Naive B cell (primary cell): ENCODE measurements at places on chromosomes 16 and 17.
A peak's percentile ranks its signal among the peaks of the same experiment; 100 is the strongest.

DNA sequence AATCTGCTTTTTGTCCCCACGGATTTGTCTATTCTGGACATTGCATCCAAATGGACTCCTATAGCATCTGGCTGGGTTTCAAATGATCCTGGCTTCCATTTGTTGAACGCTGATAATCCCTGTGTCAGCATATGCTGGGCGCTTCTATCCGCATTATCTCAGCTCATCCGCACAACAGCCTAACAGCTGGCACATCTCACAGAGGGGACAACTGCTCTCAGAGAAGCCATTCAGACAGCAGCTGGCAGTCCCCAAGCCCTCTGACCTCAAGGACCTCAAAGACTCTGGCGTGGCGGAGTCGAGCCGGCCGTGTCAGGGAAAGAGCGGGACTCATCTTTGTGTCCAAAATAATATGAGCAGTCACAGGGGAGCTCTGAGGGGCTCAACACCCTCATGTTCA lies 82.3 kb downstream of the NT5M start:
- no peaks in the 10 kb centered on the region for H3K27me3 ChIP-seq
- no peak overlapping the region for H3K4me3 ChIP-seq
- H3K27ac ChIP-seq, result no peak overlapping the region
- no peak for DNase-seq

DNA sequence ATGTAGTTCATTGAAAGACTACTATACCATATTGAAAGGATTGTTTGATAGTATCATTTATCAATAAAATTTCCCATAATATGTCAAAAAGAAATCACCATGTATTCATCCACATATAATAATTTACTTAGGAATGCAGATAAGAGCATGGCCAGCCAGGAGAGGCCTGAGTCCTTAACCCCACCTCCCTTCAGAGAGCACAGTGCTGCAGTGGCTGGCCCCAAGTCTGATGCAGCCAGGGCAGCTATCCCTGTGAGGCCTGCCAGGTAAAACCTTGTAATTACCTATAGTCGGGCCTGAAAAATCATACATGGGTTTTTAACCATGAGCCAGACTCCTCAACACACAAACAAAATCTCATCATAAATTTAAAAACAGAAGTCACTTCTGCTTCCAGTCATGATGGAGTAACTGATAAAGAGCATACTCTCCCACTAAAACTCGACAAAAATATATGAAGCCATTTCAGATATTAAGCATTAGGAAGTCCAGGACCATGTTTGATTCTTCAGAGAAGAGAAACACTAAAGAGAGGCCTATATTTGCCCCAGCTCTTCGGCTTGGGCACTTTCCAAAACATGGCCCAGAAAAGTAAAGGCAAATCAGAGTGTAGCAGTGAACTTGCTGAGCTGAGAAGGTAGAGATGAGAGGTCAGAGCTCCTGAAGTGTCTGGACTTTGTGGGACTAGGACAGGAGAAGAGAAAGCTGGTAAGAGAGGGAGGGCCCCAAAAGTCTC lies 40.9 kb upstream of the CCNF start:
- H3K4me1 ChIP-seq, result no peaks in the 10 kb centered on the region
- no peak overlapping the region for H3K4me3 ChIP-seq
- H3K27me3 ChIP-seq, result peaks cover 18% of the 10 kb centered on the region
- H3K27ac ChIP-seq, result no peak overlapping the region

GRCh38 chr16:88472637-88473205 lies 19.6 kb downstream of the ZFPM1 start:
- H3K36me3 ChIP-seq, result no peaks in the 10 kb centered on the region
- H3K4me1 ChIP-seq, result peaks cover 29% of the 10 kb centered on the region
- no peak overlapping the region for H3K27ac ChIP-seq
- H3K27me3 ChIP-seq, result no peaks in the 10 kb centered on the region
- no peak for DNase-seq
- H3K4me3 ChIP-seq, result no peak overlapping the region

DNA sequence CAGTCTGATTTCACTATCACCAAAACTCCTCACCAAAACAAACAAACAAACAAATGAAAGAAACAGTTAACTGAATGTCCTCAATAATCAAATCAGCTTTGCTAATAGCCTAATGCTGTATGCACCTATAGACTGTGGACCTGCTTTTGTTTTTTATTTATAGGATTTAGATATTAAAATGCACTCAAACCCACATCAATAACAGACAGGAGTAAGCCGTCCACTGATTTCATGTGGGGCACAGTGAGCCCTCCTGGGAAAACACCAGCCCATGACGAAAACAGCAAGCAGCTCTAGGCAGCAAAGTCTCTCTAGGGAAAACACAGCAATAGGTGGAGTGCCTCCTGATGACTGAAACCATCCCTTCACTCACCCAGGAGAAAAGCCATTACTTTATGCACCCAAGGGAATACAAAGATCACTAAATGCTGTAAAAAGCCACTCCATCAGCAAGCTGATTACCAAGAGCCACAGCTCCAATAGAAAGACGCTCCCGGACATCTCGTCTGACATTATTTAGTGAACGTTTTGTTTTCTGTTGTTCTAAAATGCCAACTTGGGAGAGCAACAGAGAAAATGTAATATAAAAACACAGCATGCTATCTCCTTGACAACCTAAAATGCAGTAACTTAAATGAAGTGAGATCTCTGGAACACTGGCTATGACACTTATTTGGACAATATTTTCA lies 47.8 kb downstream of the ANKFY1 start:
- H3K36me3 ChIP-seq, result peaks cover 7% of the 10 kb centered on the region
- peaks cover 5% of the 10 kb centered on the region for H3K4me1 ChIP-seq
- H3K4me3 ChIP-seq, result no peak overlapping the region
- no peaks in the 10 kb centered on the region for H3K27me3 ChIP-seq

GRCh38 chr16:50696575-50697420 lies 3.4 kb downstream of the NOD2 start:
- H3K36me3 ChIP-seq, result peaks cover 10% of the 10 kb centered on the region
- peak overlapping the region; percentile 1 for H3K4me3 ChIP-seq
- no peak overlapping the region for H3K27ac ChIP-seq

DNA sequence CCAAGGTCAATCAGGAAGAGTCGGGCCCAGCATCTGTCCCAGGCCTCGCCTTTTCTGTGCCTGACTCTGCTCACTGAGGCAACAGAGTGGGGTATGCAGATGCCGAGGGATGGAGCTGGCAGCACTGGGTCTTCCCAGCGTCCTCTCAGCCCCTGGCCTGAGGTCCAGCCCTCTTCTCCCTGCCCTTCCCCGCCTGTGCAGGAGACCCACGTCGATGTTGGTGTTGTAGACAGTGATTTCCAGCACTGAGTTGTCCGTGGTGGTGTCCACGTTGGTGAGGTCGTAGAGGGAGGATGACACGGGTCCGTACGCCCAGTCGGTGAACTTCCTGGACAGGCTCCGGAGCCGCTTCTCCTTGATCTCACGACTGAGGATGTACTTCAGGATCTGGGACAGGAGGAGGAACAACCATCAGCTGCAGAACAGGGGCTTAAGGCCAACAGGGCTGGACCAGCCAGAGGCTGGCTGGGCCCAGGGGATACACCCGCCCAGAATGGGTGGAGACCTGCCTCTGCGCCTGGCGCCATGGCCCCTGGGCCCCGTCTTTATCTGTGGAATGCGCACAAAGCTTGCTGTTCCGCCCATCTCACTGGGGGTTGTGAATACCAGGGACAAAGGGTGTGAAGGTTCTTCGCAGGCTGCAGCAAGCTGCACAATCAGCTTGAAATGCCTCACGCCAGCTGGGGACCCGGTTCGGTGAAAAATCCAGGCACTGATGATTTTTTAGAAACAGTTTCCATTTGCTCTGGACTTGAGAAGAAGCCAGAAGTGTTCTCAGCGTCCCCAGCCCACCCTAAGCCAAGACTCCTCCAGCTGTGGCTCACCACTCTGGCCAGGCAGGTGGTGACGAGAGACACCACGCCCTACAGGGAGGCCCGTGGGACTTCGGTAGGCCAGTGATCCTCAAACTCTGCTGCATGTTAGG lies 27.5 kb downstream of the TRPV3 start:
- H3K4me1 ChIP-seq, result peaks cover 12% of the 10 kb centered on the region
- H3K27ac ChIP-seq, result no peak overlapping the region
- no peak overlapping the region for H3K4me3 ChIP-seq
- H3K27me3 ChIP-seq, result peaks cover 35% of the 10 kb centered on the region
- no peak for DNase-seq

GRCh38 chr17:55564081-55564480 lies 52.8 kb upstream of the SMIM36 start:
- no peak for DNase-seq
- no peak overlapping the region for H3K4me3 ChIP-seq
- peak overlapping the region; percentile 18 for H3K27ac ChIP-seq
- H3K27me3 ChIP-seq, result peaks cover 21% of the 10 kb centered on the region
- no peaks in the 10 kb centered on the region for H3K4me1 ChIP-seq

GRCh38 chr17:49859991-49860953 lies 12.4 kb upstream of the TAC4 start:
- peaks cover 53% of the 10 kb centered on the region for H3K27me3 ChIP-seq
- H3K4me1 ChIP-seq, result peaks cover 8% of the 10 kb centered on the region
- H3K36me3 ChIP-seq, result no peaks in the 10 kb centered on the region
- no peak for DNase-seq
- no peak overlapping the region for H3K4me3 ChIP-seq

GRCh38 chr16:2333231-2333630 lies 7.3 kb downstream of the ABCA3 start:
- no peaks in the 10 kb centered on the region for H3K36me3 ChIP-seq
- H3K4me1 ChIP-seq, result no peaks in the 10 kb centered on the region
- H3K27me3 ChIP-seq, result peaks cover 10% of the 10 kb centered on the region

DNA sequence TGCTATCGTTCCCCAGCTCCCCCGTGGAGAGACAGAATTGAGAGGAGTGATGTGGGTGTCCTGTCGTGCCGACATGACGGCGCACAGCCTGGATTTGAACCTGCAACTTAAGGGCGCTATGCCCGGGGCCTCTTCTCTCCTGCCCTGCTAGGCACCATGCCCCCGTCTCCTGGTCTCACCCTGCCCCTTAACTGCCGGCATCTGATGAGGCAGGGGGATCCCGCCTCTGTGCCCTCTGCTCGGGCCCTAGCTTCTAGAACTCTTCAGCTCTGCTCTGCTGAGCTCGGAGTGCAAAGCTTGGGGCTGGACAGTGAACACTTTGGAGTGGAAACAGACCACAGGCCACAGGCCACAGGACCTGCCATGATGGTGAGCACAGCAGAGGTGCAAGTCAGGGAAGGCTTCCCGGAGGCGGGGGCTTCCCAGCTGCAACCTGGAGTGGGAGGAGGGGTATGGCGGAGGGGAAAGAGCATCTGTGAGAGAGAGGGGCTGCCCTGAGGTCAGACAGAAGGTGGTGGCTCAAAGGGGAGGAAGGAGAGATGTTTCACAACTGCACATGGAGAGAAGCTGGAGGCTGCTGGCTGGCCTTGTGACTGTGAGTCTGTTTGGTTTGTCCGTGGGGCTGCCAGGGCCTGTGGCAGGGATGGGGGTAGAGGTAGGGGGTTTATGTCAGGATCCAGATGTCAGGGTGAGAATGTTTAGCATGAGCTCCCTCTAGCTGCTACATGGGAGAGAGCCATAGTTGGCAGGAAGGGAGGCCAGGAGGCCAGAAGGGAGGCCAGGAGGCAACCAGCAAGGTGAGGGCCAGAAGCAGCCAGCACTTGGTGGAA lies 107.8 kb downstream of the CRLF3 start:
- H3K36me3 ChIP-seq, result no peaks in the 10 kb centered on the region
- H3K27ac ChIP-seq, result peak overlapping the region; percentile 25
- H3K4me3 ChIP-seq, result no peak overlapping the region
- peaks cover 26% of the 10 kb centered on the region for H3K4me1 ChIP-seq

- H3K4me3 ChIP-seq, result no peak overlapping the region
- peaks cover 33% of the 10 kb centered on the region for H3K27me3 ChIP-seq
- no peaks in the 10 kb centered on the region for H3K36me3 ChIP-seq
- no peak for DNase-seq
These were observed 8.9 kb downstream of the MPP2 start for GRCh38 chr17:43898446-43898845.

- no peak overlapping the region for H3K4me3 ChIP-seq
- no peaks in the 10 kb centered on the region for H3K4me1 ChIP-seq
- H3K27me3 ChIP-seq, result no peaks in the 10 kb centered on the region
- H3K27ac ChIP-seq, result no peak overlapping the region
- H3K36me3 ChIP-seq, result no peaks in the 10 kb centered on the region
These were observed 320.1 kb downstream of the CBLN1 start for GRCh38 chr16:48961546-48961945.
